ENCODE measurements at places on chromosomes 2 and 18.

GRCh38 chr2:197216361-197216979 is 94.1 kb downstream of the ANKRD44 start:
- DNase-seq: no peak

DNA sequence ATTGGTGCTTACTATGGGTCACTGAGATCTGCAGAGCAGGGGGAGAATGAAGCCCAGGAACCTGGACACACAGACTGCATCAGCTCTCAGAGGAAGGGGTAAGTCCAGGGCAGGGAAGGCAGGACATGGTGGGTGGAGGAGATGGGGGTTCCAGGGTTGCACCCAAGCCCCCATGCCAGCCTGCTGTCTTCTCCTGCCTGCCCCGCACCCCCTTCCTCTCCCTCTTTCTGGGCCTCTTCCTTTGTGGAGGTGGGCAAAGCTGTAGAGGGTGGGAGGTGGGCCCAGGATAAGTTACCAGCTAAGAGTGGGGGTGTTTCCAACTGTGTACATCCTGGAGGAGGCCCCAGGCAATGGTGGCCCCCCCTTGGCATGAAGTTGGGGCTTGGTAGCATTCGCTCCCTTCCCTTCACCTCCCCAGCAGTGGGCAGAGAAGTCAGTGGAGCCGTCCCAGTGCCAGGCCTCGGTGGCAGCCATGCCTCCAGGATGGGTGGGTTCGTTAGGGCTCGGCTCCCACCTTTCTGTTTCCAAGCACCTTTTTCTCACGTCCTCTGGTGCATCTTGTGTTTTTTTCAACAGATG is 132.2 kb downstream of the CLIP4 start:
- DNase-seq: no peak

DNA sequence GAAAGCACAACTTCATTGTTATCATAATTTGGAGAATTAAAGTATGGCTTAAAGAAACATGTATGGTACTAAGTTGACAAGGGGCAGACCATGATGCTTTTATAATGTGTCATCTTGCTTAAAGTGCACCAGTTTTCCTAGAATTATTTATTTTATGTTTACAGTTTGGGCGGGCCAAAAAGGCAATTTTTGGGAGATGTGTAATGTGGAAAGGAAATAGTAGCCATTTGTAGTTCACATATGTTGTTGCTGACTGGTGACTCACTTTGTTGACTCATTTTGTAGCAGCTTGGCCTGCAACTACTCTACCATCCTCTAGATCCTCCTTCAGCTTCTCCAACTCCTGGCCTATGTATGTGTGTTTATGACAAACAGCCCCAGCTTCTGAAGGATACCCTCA is 7.7 kb downstream of the ZSCAN30 start:
- DNase-seq: no peak

- no peak for DNase-seq
Observed at GRCh38 chr2:197359859-197360258, 49.3 kb upstream of the ANKRD44 start.

GRCh38 chr2:120204022-120204405 is 19.2 kb downstream of the TMEM185B start:
- no peak for DNase-seq

DNA sequence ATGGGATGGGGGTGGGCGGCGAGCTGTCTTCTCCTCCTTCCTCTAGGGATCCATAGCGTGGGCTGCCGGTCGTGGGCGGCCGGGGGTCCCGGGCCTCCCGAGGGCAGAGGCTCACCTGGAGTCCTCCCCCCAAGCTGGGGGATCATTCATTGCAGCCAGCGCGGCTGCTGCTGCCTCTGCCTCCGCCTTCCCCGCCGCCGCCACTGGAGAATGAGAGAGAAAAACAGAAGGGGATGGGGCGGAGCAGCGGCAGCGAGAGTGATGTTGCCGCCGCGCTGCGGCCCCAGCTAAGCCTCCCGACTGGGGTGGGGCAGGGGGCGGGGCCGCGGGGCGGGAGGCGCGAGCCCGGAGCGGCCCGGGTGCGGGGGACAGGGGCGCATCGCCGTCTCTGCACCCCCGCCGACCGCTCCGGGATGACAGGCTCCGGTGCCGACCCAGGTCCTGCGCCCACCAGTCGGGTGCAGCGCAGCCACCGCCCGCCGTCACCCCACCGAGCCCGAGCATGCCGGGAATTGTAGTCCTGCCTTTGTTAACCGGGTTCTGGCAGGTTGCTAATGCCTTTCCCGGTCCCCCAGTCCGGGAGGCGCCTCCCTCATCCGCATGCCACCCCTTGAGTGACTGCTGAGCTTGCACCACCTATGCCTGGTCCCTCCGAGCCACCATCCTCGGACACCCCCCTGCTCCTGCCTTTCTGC is at the start of gene KIF3C:
Gene KIF3C, minus strand, starts transcription at position 225 of the 695 bp plus-strand sequence. CDS start 580 bp downstream, outside the sequence.
- no peak for DNase-seq

GRCh38 chr2:135245071-135245470 is 193.0 kb downstream of the RAB3GAP1 start:
- DNase-seq: no peak

DNA sequence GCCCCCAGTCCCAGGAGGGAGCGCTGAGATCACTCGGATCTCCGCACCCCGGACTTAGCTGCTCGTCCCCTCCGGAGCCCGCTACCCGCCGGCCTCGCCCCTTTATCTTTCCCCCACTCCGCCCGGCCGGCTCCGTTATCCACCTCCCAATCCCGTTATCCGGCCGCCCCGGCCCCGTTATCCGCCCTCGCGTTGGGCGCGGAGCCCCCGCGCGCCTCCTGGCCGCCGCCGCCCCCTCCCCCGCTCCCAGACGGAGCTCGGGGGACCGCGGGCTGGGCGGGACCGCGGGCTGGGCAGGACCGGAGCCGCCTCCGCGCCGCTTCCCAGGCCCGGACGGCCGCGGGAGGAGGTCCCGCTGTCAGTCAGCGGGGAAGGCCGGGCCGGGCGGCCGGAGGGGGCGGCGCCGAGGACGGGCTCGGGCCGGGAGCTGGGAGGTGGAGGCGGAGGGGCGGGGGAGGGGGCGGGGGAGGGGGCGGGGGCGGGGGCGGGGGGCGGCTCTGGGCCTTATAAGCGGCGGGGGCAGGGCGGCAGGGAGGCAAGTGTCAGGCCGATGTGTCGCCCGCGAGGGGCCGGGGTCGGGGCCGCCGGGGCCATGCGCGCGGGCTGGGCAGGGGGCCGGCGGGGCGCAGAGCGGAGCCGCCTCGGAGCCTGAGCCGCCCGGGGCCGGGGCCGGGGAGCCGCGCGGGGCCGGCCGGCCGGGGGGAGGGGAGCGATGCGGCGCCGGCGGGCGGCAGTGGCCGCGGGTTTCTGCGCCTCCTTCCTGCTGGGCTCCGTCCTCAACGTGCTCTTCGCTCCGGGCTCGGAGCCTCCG is at the start of gene PKDCC:
Gene PKDCC, plus strand, starts transcription at position 534 of the 811 bp plus-strand sequence. Its CDS starts 179 bp downstream, at position 713.
- DNase-seq: peak; percentile 51
